ENCODE measurements at places on chromosomes 6 and 20. TPM values are rescaled to one million over a fixed set of nuclear protein-coding genes. Genes with fewer than 3 reads are reported as not detected.

GRCh38 chr6:73873081-73873480 is 177.1 kb downstream of the CD109 start:
- no peak for DNase-seq

Gene LY6G6C
- not detected for total RNA-seq

DNA sequence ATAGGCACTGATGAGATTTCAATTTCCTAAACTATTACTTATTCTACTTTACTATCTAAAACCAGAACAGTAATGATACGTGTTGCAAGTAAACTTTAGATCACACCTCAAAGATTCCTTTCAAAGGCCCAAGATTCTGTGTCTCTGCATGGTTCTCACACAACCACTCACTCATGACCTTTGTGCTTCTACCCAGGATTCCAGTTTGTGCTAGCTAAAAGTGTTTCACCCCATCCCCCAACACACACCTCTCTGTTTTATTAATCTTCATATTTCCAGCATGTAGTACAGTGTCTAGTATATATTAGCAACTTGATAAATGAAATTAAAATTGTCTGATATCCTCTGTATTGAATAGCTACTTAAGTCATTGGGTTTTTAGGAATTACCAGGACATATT is 8.8 kb upstream of the SH3BGRL2 start:
- DNase-seq, result no peak

DNA sequence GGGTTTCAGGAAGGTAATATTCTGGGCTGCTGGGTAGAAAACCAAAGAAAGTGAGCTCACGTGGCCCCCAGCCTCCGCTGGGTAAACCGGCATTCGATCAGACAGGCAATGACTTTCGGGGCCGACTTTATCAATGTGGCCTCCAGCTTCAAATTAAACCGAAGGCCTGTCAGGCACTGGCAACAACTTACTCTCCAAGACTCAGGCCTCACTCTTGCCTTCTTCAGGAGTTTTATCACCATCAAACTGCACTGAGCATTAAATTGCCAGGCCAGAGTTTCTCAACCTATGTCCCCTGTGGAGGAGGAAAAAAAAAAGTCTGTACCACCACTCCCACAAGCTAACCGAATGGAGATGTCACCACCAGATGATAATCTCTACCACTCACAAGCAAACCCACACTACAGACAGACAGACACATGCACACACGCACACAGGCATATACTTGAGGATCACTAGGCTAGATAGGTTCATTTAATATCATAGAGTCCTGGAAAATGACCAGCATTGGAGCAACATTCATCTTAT is 1.1 kb upstream of the MBOAT1 start:
- no peak for DNase-seq

DNA sequence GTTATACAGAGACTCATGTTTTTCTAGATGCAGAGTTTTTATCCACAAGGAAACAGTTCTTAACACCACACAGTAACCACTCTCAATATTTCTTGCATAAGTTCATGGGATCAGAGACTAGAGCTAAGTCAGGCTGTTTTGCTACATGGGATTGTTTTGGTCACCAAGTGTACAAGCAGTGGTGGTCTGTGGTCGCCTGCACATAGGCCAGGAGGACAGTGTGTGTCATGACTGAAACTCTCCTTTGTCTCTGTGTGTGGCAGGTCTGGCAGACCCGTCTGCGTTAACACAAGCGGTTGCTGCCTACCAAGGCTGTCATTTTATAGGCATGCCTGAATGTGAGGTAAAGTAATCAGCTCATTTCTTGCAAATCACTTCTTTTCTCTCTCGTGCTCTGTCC is 18.9 kb downstream of the WRNIP1 start:
- DNase-seq, result no peak

GRCh38 chr20:23393996-23394775 is 27.1 kb downstream of the NAPB start:
- DNase-seq, result no peak

DNA sequence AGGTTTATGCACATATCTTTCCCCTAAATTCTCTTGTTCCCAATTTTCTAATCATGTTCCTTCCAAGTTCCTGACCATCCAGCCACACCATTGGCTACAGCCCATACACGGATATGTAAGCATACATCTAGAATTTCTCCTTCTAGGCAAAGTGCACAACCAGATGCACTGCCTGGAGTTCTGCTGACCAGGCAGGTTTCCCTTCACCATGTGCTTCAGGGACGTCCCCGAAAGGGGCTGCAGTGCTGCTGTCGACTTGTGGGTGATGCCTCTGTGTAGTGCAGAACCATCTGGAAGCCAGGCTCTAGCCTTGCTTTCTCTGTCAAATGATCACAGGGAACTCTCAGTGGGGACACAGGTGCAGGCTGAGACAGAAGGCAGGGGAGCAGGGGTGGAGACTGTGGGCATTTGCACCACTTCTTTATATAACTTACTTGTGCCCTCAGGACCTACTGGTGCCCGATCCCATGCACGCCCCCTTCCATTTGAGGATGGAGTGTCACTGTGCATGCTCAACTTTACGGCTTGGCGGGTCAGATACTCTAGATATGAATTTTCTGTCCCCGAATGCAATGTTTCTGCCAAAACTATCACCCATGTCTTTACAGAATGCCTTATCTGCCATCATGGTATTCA is 37.5 kb upstream of the SMOC2 start:
- no peak for DNase-seq

Gene TCP11
- not detected for total RNA-seq

- no peak for DNase-seq
Measured at GRCh38 chr6:21891080-21891479, 297.5 kb downstream of the SOX4 start.

- DNase-seq, result no peak
Measured at GRCh38 chr6:52420668-52421358, 671 bp downstream of the EFHC1 start.

DNA sequence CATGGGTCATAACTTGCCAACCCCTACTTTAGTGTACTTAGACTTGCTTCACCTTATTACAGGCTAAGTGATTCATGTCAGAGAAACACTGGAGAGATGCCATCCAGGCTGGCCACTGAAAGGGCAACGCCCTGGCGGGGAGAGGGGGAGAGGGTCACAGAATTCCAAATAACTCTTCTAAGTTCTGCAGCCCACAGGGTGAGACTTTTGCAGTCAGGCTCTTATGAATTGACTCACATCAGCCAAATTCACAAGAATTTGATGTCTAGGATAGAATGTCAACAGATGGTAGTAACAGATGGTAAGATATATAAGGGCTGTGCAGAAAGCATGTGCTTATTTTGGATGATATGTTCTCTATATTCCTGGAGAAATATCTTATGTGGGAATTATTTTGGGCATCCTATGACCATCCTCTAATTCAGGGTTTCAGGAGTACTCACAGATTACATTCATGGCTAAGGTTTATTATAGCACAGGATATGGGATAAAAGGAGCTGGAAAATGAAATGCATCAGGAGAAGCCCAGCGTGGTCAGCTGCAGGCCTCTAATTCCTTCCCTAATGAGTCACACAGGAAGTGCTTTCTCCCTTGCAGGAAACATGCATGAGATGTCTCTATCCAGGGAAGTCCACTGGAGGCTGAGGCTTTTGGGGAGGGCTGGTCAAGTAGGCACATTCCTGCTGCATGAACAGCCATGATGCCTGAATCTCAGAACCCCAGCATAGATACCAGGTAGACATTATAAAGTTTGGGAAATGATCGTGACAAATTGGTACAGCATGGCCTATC is 58.7 kb upstream of the RIN2 start:
- DNase-seq, result no peak

DNA sequence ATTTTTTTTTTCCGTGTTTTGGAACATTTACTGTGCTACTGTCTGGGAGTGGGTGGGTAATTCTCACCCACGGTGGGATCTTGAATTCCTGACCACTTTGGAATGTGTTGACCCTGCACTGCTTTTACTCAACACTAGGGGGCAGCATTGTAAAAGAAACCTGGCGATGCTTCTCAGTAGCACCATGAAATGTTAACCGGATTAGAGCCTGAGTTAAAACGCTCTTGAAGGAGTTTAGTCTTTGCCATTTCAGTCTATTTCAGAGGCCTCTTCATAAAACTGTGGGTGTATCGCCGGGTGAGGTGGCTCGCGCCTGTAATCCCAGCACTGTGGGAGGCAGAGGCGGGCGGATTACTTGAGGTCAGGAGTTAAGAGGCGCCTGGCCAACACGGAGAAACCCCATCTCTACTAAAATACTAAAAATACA is 114.4 kb upstream of the PRND start:
- DNase-seq, result peak; percentile 66

DNA sequence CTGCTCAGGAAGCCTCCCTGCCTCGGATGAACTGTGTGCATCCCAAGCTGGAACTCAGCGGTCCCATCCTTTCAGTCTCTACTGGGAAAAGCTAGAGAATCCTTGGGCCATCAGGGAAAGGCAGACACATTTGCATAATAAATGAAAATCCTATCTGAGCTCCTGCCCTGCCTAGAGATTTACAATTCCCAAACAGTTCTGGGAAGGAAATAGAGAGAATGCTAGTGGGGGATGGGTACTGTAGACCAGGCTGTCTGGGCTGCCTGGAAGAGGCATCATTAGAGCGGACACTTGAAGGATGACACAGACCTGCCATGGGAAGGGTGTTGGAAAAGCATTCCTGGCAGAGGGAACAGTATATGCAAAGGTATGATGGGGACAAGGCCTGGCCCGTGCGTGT is 44.3 kb downstream of the TFAP2C start:
- DNase-seq, result no peak

Gene SRSF12
- 1.1 TPM for total RNA-seq

Gene EDN1
- not detected for total RNA-seq

DNA sequence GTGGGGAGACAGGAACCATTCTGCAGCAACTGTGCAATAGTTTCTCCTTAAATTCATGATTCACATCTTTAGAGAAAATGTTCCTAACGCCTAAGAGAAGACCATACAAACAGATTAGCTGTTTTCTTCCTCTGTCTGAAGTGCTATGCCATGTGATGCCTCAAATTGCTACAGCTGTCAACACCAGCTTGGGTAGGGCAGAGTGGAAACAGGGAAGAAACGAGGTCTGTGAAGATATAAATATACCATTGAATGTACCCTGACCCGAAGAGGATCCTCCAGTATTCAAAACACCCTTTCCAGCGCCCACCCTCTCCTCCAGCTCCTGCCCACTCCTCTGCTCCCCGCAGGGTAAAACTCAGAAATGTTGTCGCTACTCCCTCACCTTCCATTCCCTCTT is 40.3 kb upstream of the PRND start:
- no peak for DNase-seq

- no peak for DNase-seq
Measured at GRCh38 chr6:16043171-16044135, 85.4 kb upstream of the MYLIP start.

Gene MEP1A
- total RNA-seq, result not detected

- no peak for DNase-seq
Measured at GRCh38 chr6:47126647-47127391, 84.7 kb upstream of the ADGRF1 start.

Gene ADGRF4
- not detected for total RNA-seq

- no peak for DNase-seq
Measured at GRCh38 chr6:46704562-46704961, 16.9 kb downstream of the TDRD6 start.

Gene PBOV1
- not detected for total RNA-seq

DNA sequence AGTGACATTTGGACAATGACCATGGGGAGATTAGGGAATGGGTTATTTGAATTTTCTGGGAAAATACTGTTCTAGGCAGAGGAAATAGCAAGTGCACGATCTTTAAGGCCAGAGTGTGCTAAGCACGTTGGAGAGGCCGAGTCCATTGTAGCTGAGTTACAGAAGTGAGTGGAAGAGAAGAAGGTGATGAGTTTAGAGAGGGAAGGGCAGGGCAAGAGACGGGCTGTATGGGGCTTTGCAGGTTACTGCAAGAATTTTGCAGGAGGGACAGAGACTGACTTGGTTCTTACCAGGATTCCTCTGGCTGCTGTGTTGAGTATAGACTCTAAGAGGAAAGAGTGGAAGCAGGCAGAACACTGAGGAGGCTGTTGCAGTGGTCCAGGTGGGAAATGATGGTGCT is 1.1 kb upstream of the NCOA3 start:
- no peak for DNase-seq

DNA sequence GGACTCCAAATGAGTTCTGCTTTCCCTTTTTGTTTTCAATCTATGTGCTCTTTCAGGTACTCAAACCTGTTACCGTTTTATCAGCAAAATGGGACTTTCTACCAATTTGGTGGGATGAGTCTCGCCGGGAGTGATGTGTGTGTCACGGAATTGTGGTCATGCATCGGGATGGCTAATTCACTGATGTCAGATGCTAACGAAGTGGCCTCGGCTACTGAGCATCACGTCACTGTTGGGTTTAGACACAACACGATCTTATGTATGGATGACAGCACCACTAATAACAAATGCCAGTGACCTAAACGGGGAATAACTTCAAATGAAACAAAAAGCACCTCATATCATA is 1.6 kb upstream of the PCK1 start:
- DNase-seq, result no peak

Gene OR2B6
- not detected for total RNA-seq

Gene OR12D3
- total RNA-seq, result not detected

GRCh38 chr20:50737352-50737751 is 6.0 kb downstream of the PARD6B start:
- no peak for DNase-seq

DNA sequence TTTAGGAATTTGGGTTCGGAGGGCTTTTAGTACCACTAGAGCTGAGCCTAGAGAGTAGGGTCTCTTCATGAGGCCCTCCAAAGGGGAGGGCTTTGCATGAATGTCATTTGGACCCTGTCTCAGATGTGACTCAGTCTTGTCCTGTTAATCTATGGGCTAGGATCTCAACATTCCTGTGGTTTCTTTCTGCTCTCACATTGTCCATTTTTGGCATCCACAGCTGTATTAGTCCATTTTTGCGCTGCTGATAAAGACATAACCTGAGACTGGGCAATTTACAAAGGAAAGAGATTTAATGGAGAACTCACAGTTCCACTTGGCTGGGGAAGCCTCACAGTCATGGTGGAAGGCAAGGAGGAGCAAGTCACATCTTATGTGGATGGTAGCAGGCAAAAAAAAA is 61.0 kb downstream of the CRYBG1 start:
- DNase-seq, result no peak

DNA sequence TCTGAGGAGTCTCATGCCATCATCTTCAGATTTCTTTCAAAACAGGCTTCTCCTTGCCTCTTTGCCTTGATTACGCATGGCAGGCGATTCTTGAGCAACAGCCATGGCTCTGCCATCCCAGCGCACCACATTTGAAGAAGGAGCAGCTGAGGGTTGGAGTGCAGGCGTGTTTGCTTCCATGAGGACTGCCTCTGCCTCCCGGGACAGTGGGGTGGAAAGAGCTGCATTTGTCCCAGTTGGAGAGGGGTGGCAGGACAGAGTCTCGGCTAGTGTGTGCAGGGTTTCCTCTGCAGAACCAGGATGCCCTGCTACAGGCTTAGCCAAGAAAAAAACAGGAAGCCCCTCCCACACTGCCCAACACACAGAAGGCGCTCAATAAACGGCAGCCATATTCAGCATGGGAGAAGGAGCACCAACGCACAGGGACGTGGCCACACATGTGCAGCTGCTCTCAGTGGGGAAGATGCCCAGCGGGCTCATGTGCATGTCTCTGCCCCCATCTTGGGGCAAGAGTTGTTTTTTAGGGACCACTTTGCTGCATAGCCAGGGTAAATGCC is 36.6 kb downstream of the IRF4 start:
- DNase-seq, result no peak

Gene BPI
- not detected for total RNA-seq

Measured in activated CD8-positive, alpha-beta T cell treated with anti-CD3 and anti-CD28 coated beads for 36 hours (primary cell).